Activated T-helper 17 cell treated with anti-CD3 and anti-CD28 coated beads, Interleukin-2, amount 50 U/mL, for 72 hours (primary cell): ENCODE measurements at places on chromosomes 12 and 14. TPM values are rescaled to one million over a fixed set of nuclear protein-coding genes. Genes with fewer than 3 reads are reported as not detected.
A peak's percentile ranks its signal among the peaks of the same experiment; 100 is the strongest.

DNA sequence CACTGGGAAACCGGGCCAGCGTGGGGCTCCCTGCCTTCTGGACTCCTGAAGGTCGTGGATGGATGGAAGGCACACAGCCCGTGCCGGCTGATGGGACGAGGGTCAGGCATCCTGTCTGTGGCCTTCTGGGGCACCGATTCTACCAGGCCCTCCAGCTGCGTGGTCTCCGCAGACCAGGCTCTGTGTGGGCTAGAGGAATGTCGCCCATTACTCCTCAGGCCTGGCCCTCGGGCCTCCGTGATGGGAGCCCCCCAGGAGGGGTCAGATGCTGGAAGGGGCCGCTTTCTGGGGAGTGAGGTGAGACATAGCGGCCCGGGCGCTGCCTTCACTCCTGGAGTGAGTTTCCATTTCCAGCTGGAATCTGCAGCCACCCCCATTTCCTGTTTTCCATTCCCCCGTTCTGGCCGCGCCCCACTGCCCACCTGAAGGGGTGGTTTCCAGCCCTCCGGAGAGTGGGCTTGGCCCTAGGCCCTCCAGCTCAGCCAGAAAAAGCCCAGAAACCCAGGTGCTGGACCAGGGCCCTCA, 26.9 kb downstream of the HIP1R start:
- no peak overlapping the region for H3K4me3 ChIP-seq
- peaks cover 30% of the 10 kb centered on the region for H3K36me3 ChIP-seq
- no peaks in the 10 kb centered on the region for H3K4me1 ChIP-seq
- no peak for ATAC-seq
- no peak overlapping the region for H3K27ac ChIP-seq

TRPV4 gene
- total RNA-seq = not detected

DNA sequence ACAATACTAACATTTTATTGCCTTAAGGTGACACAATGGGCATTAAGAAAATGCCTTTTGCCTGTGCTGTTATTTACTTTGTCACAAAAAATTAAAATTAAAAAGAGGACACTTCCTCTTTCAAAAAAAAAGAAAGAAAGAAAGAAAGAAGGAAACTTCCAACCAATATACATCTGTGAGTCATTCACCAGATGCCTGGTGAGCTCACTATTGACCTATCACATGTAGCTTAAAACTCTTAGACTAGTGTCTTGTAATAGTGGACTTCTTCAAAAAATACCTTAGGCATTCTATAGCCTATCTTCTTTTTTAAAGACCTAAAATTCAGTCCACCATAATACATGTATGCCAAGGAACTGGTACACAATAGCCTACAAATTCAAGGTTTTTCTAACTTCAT, 4.9 kb upstream of the SOX5 start:
- no peak overlapping the region for H3K27ac ChIP-seq
- H3K4me1 ChIP-seq = no peaks in the 10 kb centered on the region
- H3K36me3 ChIP-seq = no peaks in the 10 kb centered on the region
- no peaks in the 10 kb centered on the region for H3K27me3 ChIP-seq

GAS2L3 gene
- total RNA-seq = 3.3 TPM

DNA sequence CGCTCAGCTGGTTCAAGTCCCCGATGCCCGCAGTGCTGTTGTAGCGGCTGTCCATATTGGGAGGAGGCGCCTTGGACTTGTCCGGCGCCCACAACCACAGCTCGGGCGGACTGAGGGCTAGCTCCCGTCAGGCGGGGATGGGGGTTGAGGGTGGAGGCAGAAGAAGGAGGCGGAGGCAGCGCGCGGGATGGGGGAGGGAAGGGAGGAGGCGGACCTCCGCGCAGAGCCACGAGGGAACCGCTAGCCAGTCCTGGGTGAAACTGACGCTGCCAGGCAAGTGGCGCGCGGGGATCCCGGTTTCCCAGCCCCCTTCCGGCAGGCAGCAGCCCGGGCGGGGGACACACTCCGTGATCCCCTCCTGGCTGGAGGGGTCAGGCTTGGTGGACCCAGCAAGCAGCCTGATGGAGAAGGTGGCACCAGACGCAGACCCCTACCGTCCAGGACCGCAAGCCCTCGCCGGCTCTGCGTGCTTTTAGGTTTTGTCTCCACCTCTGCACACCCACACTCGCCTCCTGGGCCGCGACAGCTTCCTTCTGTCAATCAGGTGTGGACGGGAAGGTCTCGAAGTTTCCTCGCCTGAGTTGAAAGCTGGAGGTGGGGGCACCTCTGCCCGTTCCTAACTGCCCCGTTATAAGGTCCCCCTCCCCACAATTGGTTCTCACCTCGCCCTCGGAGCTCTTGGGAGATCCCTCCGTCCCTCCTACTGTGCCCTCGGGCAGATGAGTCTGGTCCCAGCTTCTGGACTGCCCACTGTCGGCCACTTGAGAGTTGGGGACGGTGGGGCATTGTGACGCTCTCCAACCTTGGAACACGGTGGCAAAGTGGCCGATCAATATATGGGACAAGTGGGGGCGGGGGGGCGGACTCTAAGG, at the start of gene CPNE8:
Gene CPNE8, minus strand, starts transcription at position 112 of the 872 bp plus-strand sequence. Its CDS starts 57 bp downstream, at position 55.
- ATAC-seq = peak; percentile 43
- H3K27me3 ChIP-seq = peaks cover 3% of the 10 kb centered on the region
- H3K4me3 ChIP-seq = peak within 1 kb of the TSS; percentile 88
- H3K27ac ChIP-seq = peak within 1 kb of the TSS; percentile 90

DNA sequence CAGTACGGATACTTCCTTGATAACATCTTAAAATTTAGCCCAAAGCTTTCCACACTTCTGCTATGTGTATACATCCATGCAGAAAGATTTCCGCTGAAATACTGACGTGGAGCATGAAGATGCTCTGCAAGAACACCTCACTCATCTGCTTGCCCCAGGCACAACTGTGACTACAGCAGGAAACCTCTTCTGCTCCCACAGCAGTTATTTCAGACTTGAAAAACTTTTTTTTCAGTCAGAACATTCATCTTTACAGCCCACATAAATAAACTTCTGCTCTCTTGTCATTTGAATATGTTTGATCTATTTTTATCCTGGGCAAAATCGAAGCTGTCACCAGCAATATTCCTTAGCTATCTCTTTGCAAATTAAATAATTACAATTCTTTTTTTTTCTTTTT, 6.8 kb upstream of the LRIG3 start:
- no peaks in the 10 kb centered on the region for H3K36me3 ChIP-seq
- no peak overlapping the region for H3K4me3 ChIP-seq
- H3K27me3 ChIP-seq = peaks cover 18% of the 10 kb centered on the region
- H3K4me1 ChIP-seq = no peaks in the 10 kb centered on the region

GRCh38 chr14:77245820-77246219, 25.2 kb downstream of the NGB start:
- no peak overlapping the region for H3K27ac ChIP-seq
- ATAC-seq = no peak
- H3K4me1 ChIP-seq = no peaks in the 10 kb centered on the region
- peaks cover 4% of the 10 kb centered on the region for H3K27me3 ChIP-seq

DNA sequence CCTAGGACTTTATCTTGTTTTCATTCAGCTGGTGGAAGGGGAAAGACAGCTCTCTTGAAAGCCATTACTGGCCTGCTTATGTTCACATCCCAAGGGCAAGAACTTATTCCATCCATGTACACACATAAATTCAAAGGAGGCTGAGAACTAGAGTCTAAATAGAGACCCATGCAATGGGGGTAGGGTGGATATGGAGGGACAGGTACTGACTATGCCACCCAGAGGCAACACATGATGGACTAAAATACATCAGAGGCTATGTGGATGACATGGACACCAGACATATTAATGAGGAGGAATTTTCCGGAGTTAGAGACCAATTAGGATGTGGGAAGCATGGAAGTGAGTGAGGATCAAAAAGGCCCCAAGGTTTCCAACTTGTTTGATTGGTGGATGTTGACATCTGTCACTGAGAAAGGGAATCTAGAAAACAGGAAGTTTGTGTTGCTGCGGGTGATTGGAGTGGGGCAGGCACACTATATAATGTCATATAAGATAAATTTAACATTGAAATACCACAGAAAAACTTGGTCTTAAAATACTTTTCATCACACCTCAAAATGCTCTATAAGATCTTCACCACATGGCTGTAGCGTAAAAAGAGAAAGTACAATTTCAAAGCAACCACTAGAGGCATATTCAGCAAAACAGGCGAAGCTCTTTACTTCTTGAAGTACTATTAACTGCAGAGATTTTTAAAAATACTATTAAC, 130.4 kb downstream of the GRIP1 start:
- H3K27me3 ChIP-seq = peaks cover 11% of the 10 kb centered on the region
- no peak overlapping the region for H3K4me3 ChIP-seq
- no peak for ATAC-seq
- H3K36me3 ChIP-seq = no peaks in the 10 kb centered on the region
- no peak overlapping the region for H3K27ac ChIP-seq

COCH gene
- 0.58 TPM for total RNA-seq

DNA sequence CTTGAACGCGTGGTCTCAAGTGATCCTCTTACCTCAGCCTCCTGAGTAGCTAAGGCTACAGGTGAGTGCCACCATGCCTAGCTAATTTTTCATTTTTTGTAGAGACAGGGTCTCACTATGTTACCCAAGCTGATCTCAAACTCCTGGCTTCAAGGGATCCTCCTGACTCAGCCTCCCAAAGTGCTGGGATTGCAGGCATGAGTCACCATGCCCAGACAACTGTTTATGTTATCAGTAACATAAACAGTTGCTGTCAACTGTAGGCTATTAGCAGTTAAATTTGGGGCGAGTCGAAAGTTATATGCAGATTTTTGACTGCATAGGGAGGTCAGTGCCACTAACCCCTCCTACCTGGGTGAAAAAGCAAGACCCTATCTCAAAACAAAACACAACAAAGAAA, 26.2 kb upstream of the LRRK2 start:
- ATAC-seq = no peak
- H3K4me1 ChIP-seq = no peaks in the 10 kb centered on the region
- H3K27ac ChIP-seq = no peak overlapping the region
- H3K4me3 ChIP-seq = no peak overlapping the region

GRCh38 chr14:96271421-96271762, 15.4 kb downstream of the BDKRB1 start:
- H3K4me3 ChIP-seq = no peak overlapping the region
- no peak for ATAC-seq
- H3K4me1 ChIP-seq = no peaks in the 10 kb centered on the region
- H3K27ac ChIP-seq = no peak overlapping the region
- H3K27me3 ChIP-seq = peaks cover 5% of the 10 kb centered on the region
- H3K36me3 ChIP-seq = no peaks in the 10 kb centered on the region

GRCh38 chr12:80763874-80764273, 47.2 kb downstream of the MYF5 start:
- no peaks in the 10 kb centered on the region for H3K36me3 ChIP-seq
- no peak overlapping the region for H3K4me3 ChIP-seq
- H3K27me3 ChIP-seq = no peaks in the 10 kb centered on the region
- ATAC-seq = no peak

HCAR1 gene
- total RNA-seq = 0.64 TPM

DNA sequence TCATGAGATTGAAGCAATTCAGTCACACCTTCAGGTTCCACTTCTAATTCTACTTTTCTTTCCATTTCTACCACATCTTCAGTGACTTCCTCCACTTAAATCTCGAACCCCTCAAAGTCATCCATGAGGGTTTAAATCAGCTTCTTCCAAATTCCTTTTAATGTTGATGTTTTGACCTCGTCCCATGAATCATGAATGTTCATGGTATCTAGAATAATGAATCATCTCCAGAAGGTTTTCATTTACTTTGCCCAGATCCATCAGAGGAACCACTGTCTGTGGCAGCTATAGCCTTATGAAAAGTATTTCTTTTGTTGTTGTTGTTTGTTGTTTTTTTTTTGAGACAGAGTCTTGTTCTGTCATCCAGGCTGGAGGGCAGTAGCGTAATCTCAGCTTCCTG, 7.6 kb downstream of the RXYLT1 start:
- H3K4me1 ChIP-seq = peaks cover 12% of the 10 kb centered on the region
- no peaks in the 10 kb centered on the region for H3K27me3 ChIP-seq
- no peak overlapping the region for H3K4me3 ChIP-seq
- ATAC-seq = no peak

CCDC38 gene
- total RNA-seq = 0.28 TPM

GUCY2C gene
- total RNA-seq = not detected

GRCh38 chr14:68970038-68970612, 9.0 kb downstream of the ACTN1 start:
- peak overlapping the region; percentile 65 for H3K4me3 ChIP-seq
- H3K27me3 ChIP-seq = no peaks in the 10 kb centered on the region
- peak overlapping the region; percentile 92 for H3K27ac ChIP-seq
- H3K36me3 ChIP-seq = no peaks in the 10 kb centered on the region
- peaks cover 43% of the 10 kb centered on the region for H3K4me1 ChIP-seq

DNA sequence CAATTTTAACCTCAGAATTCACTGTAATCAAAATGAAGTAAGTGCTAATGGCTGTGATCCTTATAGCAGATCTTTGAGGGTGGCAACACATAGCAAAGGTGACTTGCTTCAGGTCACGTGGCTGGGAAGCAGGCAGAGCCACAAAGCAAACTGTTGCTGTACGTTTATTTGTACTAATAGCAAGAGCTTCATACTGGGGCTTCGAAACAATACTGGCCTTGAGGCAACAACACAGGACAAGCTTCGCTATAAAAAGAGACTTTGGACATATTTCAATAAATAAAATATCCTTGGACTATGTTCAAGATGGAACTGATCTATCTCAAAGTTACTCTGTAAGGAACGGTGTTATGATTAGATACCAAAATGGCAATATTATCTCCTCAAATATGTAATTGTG, 44.6 kb downstream of the MSRB3 start:
- H3K4me1 ChIP-seq = no peaks in the 10 kb centered on the region
- H3K27ac ChIP-seq = no peak overlapping the region
- H3K36me3 ChIP-seq = no peaks in the 10 kb centered on the region
- H3K27me3 ChIP-seq = peaks cover 14% of the 10 kb centered on the region

GRCh38 chr14:62667421-62667914, 377.8 kb downstream of the KCNH5 start:
- H3K36me3 ChIP-seq = no peaks in the 10 kb centered on the region
- ATAC-seq = no peak
- no peaks in the 10 kb centered on the region for H3K4me1 ChIP-seq
- H3K4me3 ChIP-seq = no peak overlapping the region

GRCh38 chr12:38697289-38697688, 208.1 kb downstream of the CPNE8 start:
- H3K27me3 ChIP-seq = no peaks in the 10 kb centered on the region
- no peaks in the 10 kb centered on the region for H3K4me1 ChIP-seq
- ATAC-seq = no peak
- H3K4me3 ChIP-seq = no peak overlapping the region
- H3K36me3 ChIP-seq = no peaks in the 10 kb centered on the region

DNA sequence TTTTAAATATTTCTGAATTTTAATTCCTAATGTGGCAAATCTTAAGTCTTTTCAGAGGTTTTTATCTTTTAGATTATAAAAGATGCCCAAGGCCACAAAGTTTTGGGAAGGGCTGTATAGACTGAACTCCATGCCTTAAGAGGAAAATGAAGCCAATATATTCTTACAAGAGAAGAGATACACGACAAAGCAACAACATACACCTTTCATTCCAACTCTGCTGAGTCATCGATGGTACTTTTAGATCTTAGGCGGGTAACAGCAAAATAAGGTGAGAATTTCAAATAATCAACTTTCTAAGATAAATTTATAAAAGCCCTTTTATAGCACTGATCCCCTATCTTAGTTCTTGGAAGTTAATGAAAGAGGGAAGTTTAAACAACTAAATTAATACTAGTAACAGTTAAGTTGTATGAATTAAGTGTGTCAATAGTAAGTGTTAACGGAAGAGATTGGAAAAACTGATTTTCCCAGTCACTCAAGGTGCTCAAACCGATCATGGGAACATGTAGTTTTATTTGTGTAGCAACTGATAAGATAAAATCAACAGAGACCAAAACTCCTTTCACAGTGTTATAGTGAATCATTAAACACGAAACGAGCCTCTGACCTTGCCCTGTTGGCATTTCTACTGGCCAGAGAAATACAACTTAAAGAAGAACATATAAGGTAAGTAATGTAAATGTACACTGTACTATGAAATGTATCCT, 18.8 kb upstream of the PIK3C2G start:
- H3K27me3 ChIP-seq = no peaks in the 10 kb centered on the region
- no peaks in the 10 kb centered on the region for H3K36me3 ChIP-seq
- H3K4me3 ChIP-seq = no peak overlapping the region
- no peak overlapping the region for H3K27ac ChIP-seq
